Naive thymus-derived CD8-positive, alpha-beta T cell (primary cell): ENCODE measurements at places on chromosomes 6 and 20.

DNA sequence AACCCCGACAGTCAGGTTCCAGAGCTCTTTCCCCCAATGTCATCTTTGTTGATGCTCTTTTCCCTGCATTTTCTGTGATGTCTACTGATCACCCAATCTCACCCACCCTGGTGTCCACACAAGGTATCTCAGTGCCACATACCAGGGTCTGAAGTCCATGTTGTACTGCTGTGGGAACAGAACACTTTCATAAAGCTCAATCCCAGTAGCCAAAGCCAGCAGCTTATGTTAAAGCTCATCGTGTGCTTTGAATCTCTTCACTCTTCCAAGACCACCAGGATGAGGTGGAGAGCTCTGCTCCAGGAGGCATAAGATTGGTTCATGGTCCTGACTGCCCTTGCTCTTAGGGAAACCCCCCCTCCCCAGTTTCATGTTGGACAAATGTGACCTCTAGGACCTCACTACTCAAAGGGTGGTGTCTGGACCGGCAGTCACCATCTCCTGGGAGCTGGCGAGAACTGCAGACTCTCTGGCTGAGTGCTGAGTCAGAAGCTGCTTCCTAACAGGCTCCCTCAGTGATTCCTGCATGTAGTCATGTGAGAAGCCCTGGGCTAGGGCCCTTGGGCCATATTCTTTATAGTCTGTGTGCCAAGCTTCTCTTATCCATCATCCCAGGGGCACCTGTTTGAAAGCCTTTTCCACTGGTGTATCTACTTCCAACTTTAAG lies 13.4 kb upstream of the CPNE5 start:
- no peak for DNase-seq

GRCh38 chr6:12222405-12223366 lies 67.5 kb upstream of the EDN1 start:
- DNase-seq: no peak

DNA sequence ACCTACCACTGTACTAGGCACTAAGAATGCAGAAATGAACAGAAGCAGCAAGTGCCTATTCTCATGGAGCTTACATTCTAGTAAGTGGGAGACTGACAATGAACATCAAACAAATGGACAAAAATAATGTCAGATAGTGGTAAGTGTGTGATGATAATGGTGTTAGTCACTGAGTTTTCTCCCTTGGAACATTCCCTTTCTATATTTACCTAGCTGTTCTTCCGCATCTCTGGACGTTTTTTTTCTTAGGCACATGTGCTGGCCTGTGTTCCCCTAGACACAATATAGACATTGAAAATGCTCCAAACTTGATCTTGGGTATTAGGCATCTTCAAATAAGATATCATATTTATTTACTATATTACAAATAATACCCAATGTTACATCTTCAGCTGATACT lies 218.1 kb upstream of the GJE1 start:
- DNase-seq: no peak

DNA sequence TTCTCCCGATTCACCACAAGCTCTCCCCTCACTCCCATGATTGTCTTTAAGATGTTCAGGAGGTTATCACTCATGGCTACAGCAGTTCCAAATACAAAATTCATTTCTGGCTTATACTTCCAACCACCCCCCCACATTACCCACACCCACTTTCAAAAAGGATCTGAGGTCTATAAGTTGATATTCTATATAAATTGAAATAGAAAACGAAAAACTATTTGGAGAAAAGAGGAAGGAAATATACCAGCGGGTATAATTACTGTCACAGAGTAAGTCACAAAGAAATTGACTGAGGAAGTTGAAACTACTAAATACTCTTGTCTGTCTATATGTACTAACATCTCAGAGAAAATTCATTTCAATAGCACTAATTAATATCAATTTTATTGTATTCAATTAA lies 112.7 kb upstream of the TNFAIP3 start:
- DNase-seq: no peak

DNA sequence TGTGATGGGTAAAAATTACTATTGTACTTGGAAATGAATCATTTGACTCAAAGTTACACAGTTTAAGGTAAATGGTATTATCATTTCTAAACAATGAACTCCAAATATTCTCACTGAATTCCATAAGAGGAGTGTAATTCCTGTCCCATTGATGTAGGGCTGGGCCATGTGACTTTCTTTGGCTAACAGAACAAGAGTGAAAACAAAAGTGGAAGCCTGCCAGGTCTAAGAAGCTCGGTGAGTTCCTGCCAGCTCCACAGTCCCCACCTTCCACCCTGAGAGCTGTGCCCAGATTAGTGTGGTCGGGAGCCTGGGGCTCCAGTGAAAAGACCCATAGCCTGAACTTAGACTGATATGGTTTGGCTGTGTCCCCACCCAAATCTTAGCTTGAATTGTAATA lies 24.6 kb downstream of the TBXT start:
- no peak for DNase-seq

DNA sequence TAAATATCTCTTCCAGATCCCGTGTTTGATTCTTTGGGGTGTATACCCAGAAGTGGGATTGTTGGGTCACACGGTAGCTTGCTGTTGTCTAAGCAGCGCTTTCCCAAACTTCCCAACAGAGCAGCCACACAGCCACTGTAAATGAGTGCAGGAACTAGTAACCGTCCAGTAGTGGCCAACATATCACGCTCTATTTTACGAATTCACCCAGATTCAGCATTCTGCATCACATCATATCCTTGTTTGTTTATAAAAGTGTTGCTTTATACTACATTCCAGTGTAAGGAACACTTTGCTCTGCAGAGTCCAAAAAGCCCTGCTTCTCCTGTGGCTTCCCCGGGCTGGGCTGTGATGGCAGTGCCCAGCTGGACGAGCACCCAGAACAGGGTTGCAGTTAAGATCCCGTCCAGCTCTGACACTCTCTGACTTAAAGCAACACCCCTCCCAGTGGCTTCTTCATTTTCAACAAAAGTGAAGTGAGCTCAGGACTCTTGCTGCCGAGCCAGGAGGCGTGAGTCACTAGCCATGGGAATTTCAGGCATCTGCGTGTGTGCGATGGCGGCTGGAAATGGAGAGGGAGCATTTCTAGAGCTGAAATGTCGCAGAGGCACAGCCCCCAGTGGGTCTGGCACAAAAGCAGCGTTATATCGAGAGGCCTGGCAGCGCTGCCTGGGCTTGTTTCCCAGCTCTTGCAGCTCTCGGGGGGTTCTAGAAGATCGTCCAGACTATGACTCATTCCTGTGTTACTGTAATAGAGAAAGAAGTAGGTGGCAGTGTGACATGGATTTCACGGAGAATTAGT lies 216.3 kb upstream of the ECI2 start:
- DNase-seq: no peak

GRCh38 chr6:64874776-64875175 lies 832.2 kb downstream of the EYS start:
- DNase-seq: no peak

- peak; percentile 79 for DNase-seq
Observed at GRCh38 chr6:52577022-52577777, at the start of gene TRAM2. Gene TRAM2, minus strand, starts transcription at chr6:52577060. Its CDS starts 145 bp downstream, at chr6:52576915.

DNA sequence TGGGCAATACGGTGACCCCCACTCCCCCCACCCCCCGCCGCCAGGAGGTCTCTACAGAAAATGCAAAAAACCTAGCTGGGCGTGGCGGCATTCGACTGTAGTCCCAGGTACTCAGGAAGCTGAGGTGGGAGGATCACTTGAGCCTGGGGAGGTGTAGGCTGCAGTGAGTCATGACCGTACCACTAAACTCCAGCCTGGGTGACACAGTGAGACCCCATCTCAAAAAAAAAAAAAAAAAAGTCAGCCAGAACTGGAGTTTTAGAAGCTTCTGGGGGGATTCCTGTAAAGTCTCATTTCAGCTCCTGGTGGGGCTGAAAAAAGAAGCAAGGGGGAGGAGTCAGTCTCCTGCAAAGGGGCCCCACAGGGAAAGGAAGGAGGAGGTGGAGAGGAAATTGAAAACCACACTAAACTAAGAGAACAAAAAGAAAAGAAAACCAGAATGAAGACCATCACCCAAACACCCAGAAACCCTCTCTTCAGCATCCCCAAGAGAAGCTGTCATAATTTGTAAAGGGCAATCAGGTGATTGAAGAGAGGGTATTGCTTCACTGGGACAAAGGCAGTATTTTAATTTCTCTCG lies 50.4 kb downstream of the NOL4L start:
- DNase-seq: peak; percentile 75

- DNase-seq: no peak
Observed at GRCh38 chr6:160667639-160668481, 3.8 kb upstream of the LPA start.

- DNase-seq: no peak
Observed at GRCh38 chr6:78465059-78465634, 402.2 kb upstream of the IRAK1BP1 start.

DNA sequence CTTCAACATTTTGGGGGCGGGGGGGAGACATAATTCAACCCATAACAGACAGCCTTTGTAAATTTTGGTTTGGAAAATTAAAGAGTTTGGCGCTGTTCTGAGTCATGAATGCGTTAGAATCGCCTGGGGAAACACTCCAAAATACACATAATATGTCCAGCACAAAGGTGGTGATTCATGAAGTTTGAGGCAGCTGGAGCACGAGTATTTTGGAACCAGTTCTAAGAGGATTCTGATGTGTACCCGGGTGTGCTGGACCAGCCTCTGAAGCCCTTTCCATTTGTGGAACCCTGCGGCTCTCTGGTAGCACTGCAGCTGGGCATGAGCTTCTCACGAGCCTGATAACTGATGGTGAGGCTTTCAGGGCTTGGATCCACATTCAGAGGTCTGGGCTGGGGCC lies 4.7 kb downstream of the GMPR start:
- DNase-seq: no peak

DNA sequence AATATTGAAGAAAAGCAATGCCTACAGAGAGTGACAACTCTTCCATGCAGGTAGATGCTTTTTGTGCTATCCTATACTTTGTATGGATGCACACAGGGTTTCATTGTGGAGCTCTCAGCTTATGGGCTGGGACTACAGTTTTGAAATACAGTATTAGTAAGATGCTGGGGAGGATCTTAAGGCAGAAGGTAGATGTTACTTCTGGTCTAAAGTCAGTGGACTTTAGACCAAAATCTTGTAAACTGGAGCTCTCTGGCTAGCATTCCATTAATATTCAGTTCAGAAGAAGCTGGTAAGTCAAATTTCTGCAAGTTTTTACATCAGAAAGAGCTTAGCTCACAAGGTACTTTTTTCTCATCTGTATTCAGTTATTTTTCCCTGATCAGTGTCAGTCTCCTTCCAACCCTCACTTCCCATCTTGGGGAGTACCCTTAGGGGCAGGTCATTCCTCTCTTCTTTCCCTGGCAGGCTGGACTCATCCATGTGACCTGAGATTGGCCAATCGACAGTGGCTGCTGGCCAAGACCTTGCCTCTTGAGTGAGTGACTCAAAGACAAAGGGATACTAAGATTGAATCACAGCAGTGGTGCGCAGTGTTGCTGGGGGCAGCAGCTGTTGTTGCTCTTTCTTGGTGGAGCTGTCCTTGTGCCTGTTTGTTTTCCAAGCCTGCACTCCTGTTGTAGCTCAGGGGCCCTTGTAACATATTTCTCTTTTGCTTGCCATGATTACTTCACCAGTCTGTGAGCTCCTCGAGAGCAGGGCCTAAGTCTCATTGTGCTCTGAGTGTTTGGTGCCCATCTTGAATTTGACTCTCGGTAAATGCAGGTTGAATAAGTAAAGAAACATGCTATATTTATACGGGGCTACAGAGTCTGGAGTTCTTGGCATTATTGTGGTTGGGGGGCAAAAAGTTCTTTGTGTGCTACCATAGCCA lies 2.8 kb upstream of the PHF20 start:
- peak; percentile 19 for DNase-seq

DNA sequence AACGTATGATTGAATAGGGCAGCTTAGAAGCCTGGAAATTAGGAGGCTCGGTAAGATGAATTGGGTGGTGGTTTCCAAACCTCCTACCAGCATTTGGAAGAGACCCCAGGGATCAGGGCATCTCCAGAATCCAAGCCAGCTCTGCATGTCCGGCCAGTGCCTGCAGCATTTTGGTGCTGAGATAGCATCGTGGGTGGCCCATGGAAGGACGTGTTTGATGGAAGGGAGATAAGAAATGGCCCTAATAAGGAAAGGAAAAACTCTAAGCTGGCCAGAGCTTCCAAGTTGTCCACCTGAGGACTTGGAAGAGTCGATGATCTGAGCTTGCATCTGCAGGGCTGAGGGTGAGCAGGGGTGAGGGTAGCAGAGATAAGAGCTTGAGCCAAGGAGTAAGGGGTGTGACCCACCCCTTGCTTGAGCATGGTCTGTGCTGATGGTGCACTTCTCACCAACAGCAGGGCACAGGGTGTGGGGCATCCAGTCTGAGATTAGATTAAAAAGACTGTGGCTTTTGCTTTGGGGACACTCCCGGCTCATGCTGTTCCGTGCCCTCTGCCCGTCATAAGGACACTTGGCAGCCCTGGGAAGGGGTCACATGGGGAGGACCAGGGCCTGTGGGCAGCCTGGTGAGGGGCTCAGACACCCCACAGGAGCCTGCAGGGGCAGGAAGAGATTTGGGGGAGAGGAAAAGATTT lies 213.2 kb downstream of the ERMARD start:
- no peak for DNase-seq

- DNase-seq: no peak
Observed at GRCh38 chr6:30876039-30876730, 8.1 kb upstream of the DDR1 start.

DNA sequence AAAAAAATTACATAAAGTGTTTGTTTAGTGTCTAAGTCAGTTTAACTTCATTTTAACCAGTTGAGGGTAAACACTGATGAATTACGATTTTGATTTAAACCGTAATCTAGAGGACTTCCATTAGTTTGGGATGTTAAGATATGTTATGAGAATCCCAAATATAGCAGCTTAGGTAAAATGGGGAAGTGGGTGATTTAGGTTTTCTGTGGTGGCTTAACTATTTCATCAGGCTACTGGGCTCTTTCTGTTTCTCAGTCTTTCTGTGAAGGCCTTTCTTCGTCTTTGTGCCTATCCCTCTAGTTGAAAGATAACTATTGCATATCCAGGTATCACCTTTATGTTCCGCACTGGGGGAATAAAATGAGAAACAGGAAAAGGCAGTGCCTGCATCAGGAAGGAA lies 27.9 kb downstream of the CENPW start:
- no peak for DNase-seq

GRCh38 chr6:52416629-52417151 lies 3.5 kb upstream of the EFHC1 start:
- DNase-seq: peak; percentile 78

DNA sequence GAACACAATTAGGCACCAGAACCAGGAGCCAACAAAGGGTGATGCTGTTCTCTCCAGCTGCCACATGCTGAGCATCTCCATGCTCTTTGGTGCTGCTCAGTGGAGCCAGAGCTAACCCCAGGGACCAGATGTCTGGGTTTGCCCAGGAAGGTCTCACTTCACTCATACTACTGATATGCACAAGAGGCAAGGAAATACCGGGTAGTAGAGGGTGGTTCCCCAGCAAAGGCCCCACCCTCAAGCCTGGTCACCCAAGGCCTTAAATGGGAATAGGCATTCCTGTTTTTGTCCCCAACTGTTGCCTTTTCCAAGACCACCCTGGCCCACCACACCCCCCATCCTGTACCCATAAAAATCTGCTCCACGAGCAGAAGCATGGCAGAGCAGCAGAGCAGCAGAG lies 204.5 kb upstream of the TAB2 start:
- DNase-seq: no peak

- DNase-seq: no peak
Observed at GRCh38 chr20:32329817-32330554, 28.1 kb upstream of the ASXL1 start.

GRCh38 chr6:139131736-139132280 lies 3.1 kb upstream of the HECA start:
- no peak for DNase-seq

GRCh38 chr20:54646156-54646517 lies 170.7 kb downstream of the DOK5 start:
- DNase-seq: no peak

GRCh38 chr6:167130008-167130677 lies 7.2 kb downstream of the CCR6 start:
- DNase-seq: no peak

- DNase-seq: no peak
Observed at GRCh38 chr6:118509009-118509617, 39.0 kb upstream of the PLN start.
